ENCODE measurements at places on chromosomes 3 and 15.

DNA sequence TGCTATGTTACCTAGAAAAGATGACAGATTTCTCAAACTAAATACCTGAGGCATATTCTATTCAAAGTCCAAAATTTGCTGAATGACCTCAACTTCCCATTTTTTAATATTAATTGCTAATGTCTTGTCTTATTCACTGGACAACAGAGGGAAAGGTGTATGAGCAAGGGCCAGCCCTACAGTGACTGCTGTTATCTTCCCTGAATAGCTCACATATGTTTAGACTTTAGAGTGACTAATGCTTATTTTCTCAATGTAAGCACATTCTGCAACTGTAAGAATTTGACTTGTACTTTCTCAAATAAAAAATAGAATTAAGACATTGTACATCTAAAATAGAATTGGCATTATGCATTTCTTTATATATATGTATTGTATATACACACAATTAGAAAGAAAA, 26.5 kb upstream of the AADACL2 start:
- no peak for DNase-seq

GRCh38 chr3:175410251-175410650, 551.1 kb downstream of the NAALADL2 start:
- DNase-seq, result no peak

GRCh38 chr15:80779658-80780415, 667 bp downstream of the CEMIP start:
- DNase-seq, result no peak

DNA sequence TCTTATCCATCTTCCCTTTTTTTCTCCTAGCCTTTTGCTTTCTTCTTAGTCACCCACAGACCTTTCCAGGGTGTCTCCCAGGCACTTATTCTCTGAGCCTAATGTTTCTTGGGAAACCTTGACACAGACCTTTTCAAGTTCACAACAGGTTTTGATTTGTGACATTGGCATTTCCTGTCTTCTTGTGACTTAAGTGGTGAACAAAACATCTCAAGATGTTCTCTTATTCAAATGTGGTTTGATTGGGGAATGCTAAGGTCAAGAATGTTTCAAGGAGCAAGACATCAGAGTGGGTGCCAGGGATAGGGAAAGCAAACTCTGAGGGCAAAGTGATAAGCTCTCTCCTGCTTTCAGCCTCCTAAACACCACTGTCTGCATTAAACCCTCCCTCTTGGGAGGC, 68.2 kb upstream of the GSK3B start:
- DNase-seq, result no peak

GRCh38 chr3:60226912-60227311, 1024.3 kb downstream of the FHIT start:
- no peak for DNase-seq

DNA sequence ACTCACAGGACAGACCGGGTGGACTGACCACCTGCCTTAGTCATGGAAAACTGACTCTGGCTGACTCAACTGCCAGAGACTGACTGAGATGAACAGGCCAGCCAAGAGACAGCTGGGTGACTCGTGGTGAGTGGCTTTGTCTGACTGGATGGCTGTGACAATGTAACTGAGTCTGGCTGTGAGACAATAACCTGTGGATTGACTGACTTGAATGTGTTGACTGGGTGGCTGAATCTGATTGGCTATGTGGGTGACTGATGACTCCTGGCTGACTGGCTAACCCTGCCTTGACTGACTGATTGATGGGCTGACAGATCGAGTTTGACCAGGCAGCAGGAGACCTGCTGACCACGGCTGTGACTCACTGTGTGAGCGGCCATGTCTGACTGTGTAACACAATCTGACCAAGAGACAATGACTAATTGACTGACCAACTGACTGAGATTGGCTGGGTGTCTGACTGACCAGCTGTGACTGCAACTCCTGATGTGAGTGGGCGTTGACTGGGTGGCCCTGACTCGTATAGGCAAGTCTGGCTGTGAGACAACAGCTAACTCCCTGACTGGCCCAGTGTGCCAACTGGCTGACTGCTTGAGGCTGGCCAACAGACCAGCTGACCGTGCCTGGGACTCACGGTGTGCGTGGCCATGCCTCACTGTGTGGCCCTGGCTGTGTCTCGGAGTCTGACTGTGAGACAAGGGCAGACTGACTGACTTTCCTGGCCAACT, 509.1 kb downstream of the SHQ1 start:
- peak; percentile 32 for DNase-seq

DNA sequence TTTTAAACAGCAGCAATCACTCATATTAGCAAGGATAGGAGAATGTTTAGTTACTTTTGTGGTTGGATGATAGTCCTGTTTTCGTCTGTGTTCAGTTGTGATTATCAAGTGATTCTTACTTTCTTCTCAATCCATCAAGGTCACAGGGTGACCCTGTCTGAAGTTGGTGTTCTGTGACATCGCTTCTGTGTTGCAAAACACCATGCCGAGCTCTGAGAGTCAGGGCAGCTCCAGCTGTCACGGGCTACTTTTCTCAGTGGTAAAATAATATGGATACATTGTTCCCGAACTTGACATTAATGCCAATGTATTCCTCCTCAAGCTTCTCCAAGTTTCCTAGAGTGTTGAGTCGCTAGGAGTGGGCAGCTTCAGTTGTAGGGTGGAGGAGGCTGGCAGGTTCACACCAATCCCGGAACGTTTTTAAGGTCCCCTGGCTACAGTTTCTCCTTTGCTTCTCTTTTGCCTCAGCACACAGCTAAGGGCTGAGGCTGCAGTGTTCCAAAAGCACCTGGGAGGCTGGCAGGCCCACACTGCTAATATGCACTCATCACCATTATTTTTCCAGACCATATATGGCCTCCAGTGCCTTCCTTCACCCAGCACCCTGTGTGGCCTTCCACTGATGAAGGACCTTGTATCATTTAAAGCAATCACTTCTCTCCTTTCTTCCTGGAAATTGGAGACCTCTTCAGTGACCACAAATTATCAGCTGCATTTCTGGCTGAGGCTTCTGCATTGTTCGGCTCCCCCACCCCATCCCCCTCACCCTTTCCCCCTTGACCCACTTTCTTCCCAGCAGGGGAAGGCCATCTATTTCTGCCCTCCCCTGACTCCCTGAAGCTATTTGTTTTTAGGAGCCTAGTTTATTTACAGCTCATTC, 25.8 kb downstream of the COLQ start:
- no peak for DNase-seq

DNA sequence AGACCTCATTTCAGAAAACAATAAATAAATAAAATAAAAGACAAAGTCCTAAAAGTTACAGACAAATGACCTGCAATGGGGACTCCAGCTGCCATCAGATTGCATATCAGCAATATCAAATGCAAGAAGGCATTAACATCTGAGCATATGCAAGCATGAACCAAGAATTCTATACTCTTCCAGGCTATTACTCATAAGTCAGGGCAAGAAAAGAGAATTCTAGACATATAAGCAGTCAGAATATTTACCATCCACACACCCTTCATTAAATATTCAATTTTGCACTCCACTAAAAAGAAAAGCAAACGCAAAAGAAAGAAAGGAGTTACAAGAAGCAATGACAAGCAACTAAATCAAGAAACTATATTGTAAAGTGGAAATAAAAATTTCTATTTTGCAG, 21.1 kb downstream of the PLA2G4F start:
- no peak for DNase-seq

DNA sequence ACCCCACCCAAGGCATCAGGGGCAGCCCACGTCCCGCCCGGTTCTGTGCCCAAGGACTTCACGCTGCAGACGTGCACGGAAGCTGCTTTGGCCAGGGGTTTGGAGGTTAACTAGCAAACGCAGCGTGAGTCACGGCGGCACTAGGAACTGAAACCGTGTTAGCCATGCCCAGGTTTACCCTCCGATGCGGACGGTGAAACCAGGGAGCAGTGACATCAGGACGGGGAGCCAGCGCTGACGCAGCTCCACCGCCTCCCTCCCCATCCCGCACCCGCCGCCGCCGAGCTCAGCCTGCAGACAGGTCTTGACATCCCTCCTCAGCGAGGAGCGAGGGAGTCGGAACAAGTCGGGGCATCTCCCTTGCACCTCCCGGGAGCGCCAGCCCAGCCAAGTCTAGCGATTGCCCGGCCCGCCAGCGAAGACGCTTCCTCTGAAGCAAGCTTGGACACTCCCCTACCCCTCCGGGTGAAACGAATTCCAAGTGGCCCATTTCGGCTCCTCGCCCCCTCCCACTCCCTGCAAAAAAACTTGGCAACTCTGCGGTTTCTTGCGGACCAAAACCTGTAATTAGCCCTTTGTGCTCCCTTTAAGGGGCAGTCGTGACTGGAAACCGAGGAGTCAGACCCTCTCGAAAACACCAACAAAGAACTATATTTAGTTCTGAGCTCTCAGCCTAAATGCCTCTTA, 1.4 kb upstream of the RAP2B start:
- peak; percentile 59 for DNase-seq

- DNase-seq, result no peak
These were observed 37.1 kb upstream of the CP start for GRCh38 chr3:149258714-149259113.

- no peak for DNase-seq
These were observed 27.2 kb upstream of the ATP1B3 start for GRCh38 chr3:141849056-141849815.

DNA sequence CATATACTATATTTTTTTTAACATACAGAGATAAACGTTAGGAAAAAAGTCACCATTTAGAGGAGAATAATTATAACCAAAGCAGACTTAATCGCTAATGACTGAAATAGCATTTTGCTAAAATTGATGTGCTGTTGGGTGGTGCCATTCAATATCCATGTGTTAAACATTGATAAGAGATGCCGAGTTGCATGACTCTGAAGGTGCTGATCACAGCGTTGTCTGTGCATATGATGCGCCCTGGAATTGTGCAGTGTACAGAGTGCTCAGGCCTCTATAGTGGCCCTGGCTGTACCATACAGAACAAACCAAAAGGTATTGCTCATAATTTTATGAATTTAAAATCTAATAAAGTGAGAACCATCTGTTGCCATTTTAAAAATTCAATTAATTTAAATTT, 168.3 kb downstream of the MEIS2 start:
- no peak for DNase-seq

GRCh38 chr3:15438983-15439382, 11.6 kb downstream of the EAF1 start:
- no peak for DNase-seq

GRCh38 chr3:182330646-182331045, 462.7 kb upstream of the ATP11B start:
- no peak for DNase-seq

DNA sequence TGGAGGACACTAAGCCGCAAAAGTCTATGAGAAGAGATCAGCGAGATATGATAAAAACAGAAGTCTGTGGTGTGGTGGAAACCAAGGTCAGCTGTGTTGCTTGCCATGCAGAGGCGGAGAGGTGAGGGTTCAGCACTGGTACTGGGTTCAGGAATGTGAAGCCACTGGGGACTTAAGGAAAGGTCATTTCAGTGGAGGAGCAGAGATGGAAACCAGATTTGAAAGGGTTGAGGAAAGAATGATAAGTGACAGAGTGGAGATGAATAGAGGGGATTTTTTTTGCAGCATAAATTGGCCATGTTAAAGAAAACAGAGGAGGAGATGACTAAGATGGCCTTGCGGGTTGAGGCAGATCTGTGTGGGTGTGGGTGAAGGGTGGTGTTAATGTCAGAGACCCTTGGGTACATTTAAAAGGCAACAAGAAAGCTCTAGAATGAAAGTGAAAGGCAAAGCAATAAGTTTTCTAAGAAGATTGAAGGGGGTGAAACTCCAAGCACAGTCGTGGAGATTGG, 265.5 kb downstream of the ADAMTSL3 start:
- no peak for DNase-seq

- no peak for DNase-seq
These were observed 40.9 kb downstream of the CEMIP start for GRCh38 chr15:80820092-80820491.

- no peak for DNase-seq
These were observed 32.2 kb downstream of the CFAP20DC start for GRCh38 chr3:59017617-59017984.

- no peak for DNase-seq
These were observed 82.2 kb upstream of the CTDSPL start for GRCh38 chr3:37779289-37780152.

DNA sequence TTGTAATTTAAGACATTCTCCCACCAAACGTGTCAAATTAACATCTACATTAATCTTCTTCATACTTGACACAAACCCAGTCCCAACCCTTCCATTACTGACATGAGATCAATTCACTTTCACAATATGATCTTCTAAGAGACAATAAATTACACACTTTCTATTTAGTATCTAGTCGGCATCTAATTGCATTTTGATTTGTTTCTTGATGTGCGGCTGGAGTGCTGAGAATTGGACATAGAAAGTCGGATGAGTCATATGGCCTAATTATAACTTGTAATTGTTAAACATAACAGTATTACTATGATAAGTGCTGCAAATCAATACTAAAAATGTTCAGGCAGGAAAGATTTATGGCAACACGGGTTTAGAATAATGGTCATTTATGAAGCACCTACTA, 78.4 kb upstream of the RORA start:
- DNase-seq, result no peak

GRCh38 chr3:139465636-139466035, 10.7 kb downstream of the RBP2 start:
- DNase-seq, result no peak

DNA sequence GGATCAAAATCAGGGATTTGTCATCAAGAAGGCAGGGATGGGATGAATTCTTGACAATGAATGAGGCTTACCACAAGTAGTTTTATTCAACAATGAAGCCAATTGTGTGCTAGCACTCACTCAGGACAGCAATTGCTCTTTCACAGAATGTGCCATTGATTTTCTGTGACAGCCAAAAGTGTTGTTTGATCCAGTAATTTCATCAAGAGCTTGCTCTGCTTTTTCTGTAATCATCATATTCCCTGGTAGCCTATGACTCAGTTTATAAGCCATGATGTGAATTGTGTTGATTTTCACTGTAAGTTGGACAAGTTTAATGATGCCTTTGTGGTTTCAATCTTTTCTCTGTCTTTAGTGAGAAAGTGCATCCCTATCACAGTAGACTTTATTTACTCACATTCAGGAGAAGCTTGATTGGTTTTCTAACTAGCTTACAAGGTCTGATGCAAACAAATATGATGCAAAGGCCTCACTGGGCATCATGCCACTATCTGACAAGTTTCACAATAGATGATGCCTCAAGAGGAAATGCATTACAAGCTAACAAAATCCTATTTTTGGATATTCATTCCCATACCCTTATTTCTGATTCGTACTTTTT, 13.6 kb upstream of the CSRNP1 start:
- no peak for DNase-seq

- DNase-seq, result no peak
These were observed 122.2 kb downstream of the CMSS1 start for GRCh38 chr3:99939876-99940275.

GRCh38 chr3:37675833-37676596, 185.7 kb upstream of the CTDSPL start:
- no peak for DNase-seq

DNA sequence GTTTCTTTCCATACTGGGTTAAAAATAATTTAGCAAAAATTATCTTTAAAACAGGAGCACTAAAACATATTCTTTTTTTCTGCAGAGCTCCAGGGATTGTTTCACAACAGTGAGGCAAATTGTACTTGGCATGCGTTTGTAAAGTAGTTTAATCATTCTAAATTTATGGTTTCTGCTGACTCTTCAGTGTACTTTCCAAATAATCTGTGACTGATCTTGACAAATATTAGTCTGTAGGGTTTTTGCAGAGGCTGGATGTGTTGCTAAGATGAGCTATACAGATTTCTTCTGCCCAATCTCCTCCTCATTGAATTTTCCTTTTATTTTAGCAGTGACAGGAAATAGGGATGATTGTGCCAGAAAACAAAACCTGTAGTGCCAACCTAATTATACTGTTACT, 328.0 kb upstream of the MANF start:
- DNase-seq, result no peak

- no peak for DNase-seq
These were observed 55.2 kb downstream of the PCSK6 start for GRCh38 chr15:101434032-101434920.

All from stimulated activated CD8-positive, alpha-beta memory T cell treated with anti-CD3 and anti-CD28 coated beads, Interleukin-12 subunit alpha, Interleukin-12 subunit beta, amount 100 ng/mL, for 4 hours (primary cell).